ENCODE measurements at places on chromosomes 5 and 9. TPM values are rescaled to one million over a fixed set of nuclear protein-coding genes. Genes with fewer than 3 reads are reported as not detected.

GRCh38 chr5:95526871-95527270 is 27.9 kb downstream of the SKIC3 start:
- no peak for DNase-seq

DNA sequence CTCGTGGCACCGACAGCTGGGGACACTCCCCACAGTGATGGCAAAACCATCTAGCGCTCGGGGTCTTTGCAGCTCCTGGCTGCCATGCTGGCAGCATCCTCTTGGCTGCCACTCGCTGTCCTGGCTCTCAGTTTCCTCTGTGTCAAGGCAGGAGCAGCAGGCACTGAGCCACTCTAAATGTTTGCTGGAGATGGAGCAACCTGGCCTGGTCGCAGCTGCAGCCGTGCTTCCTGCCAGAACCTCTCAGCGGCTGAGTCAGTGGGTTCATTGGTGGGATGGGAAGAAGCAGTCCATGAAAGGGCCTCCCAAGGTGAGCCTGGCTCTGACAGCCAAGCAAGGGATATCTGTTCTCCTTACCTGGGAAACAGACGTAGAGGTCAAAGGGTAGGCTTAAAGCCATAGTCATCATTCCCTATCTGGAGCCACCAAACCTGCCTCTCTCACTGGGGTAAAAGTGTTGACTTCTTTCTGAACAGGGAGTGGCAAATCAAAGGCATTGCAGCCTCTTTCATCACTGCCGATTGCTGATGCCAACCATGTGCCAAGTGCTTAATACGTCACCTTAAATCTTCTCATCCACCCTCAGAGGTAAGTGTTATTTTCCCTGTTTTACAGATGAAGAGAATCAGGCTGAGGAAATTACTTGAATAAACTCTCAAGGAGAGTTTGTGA is 304.8 kb upstream of the ZNF462 start:
- DNase-seq: no peak

DNA sequence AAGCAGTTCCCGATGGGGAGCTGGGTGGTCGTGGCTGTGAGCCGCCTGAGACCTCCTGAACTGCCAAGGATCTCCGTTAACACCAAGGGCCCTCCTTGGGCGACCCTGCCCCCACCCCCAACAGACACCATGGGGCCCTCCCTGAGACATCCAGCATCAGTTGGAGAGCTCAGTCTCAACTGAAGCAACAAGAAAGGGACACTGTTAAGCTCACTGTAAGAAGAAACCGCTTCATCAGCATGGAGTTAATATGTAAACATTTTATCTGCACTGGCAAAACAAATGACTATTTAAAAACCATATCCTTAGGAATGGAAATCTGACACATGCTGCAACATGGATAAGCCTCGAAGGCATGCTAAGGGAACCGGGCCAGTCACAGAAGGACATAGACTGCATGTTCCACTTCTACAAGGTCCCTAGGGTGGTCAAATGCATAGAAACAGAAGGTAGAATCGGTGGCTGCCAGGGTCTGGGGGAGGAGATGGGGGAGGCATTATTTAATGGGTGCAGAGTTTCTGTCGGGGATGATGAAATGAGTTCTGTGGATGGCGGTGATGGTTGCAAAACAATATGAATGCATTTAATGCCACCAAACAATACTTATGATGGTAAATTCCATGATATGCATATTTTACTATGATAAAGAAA is 47.4 kb downstream of the ROR2 start:
- DNase-seq: no peak

- no peak for DNase-seq
Measured at GRCh38 chr5:149731332-149731616, 1.2 kb downstream of the PPARGC1B start.

DNA sequence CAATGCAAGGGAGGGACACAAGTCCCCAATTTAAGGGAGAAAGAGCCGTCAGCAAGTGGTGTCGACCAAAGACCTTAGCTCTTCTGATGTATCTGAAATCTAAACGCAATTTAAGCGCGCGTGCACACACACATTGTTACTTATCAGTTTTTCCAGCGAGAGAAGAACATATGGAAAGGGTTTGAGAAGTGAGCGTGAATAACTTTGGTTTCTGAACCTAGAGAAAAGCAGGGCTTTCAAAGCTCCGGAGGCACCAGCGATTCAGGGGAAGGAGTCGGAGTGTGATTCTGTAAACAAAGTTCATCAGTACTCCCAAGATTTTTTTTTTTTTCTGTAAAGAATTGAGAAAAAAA is 191.8 kb downstream of the MEF2C start:
- DNase-seq: no peak

- no peak for DNase-seq
Measured at GRCh38 chr5:20420991-20421595, 433.1 kb upstream of the CDH18 start.

DNA sequence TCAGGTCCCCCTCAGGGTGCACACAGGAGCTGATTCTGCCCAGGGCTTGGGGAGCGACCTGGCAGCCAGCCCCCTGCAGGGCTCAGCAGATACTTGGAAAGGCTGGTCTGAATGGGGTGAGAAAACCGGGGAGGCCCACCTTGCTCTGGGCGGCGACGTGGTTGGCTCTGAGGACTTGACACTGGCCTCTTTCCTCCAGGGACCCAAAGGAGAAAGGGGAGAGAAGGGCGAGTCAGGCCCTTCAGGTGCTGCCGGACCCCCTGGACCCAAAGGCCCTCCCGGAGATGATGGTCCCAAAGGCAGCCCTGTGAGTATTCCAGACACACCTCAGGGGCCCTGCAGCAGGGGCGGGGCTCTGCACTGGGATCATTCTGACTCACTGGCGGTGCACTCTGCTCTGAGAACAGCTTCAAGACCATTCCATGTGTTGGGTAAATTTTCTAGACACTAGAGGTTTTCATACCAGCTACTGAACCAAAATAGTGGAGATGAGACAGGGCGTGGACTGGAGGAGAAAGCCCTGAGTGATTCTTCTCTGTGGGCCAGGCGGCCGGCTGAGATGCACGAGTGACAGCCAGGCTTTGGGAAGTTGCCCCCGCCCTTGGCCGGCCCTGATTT is 65.9 kb upstream of the FCN2 start:
- DNase-seq: no peak

GRCh38 chr9:108323615-108324014 is 532.2 kb downstream of the ACTL7B start:
- no peak for DNase-seq

DNA sequence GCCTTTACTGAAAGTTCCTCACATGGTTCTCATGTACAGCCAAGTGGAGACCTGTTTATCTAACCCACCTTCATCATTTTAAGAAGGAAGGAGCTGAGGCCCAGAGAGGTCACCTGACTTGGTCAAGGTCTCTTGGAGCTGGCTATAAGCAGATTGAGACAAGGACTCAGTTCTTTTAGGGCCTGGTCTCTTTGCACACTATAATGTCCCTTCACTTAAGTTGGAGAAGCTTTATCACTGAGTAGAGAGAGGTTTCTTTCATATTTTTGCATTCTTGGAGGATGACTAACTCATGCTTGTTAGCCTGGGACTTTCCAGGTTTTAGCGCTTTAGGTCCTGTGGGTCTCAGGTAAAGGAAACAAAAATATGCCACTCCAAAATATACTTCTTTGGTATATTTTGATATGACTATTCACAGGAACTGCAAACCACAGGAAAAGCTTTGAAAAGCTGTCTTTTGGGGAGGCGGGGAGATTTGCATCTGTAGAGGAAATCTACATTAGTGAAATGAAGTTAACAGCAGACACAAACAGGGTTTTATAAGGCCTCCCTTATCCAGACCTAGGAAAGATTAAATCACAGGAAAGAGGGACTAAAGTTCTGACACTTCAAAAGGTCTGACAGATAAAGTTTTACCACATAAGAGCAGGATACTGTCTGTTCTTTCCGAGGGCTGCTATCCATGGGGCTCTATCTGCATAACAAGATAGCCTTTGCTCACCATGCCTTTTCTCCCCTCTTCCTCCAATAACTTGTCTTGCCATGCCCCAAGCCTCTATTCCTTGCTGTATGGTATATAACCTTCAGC is 95.8 kb upstream of the ANKRD55 start:
- peak; percentile 63 for DNase-seq

DNA sequence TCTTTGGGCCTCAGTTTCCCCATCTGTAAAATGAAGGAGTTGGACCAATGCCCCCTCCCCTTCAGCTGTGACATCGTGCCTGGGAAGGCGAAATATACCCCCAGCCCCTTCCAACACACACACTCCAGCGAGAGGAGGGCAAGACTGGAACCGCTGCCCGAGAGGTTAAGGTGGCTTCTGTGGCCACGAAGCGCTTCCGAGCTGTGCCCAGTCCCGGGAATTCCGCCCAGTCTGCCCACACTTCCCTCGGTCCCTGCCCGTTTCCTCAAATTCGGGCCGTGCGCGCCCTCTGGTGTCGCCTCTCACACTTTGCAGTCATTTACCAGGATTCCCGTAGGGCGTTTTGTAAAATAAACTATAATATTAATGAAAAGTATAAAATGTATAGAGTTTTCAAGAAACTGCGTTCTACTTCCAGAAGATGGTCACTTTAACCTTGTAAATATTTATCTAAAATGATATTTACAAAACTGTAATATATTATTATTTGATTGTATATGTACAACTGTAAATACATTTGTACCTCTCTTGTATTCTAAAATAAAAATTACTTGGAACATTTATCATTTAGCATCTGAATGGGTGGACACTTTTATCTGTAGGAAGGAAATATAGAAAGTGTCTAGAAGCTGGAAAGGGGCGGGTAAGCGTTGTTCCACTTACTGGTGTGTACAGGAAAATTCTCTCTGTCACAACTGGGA is 11.0 kb upstream of the EXOSC2 start:
- peak; percentile 50 for DNase-seq

DNA sequence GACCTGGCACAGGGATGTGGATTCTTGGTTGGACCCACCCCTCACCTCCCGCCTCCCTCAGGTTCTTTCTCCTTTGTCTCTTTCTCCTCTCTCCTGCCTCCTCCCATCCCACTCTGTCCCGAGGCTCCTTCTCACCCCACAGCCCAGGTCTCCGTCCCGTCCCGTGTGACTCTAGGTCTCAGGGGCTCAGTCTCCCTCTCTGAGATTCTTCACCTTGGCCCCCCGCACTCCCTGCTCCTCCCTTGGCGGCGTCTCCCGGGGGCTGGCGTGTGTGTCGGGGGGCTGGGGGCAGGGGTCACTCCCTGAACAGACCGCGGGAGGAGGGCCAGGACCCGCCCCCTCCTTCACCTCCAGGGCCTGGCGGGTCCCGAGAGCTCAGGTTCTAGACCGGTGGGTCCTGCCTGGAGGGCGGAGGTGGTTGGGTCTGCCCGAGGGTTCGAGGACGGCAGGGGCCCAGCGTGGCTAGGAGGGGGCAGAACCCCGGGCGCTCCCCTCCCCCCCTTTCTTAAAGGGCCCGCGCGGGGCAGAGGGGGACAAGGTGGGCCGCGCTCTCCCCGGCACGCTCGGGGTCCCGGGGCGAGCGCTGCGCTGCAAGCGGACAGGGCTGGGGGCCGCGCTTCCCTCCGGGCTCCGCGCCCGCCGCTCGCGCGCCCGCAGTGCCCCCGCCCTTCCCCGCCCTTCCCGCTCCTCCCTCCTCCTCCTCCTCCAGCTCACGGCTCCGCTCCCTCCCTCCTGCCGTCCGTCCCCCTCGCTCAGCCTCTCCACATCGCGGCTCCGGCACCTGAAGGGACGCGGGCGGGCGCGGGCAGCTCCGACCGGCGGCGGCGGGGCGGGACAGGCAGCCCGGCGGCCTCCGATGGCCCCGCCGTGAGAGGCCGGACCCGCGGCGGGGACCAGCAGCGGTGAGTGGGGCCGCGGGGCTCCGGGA is at the start of gene PSD2:
Gene PSD2, plus strand, starts transcription at position 735 of the 928 bp plus-strand sequence. CDS start 13,633 bp downstream, outside the sequence.
- DNase-seq: no peak

DNA sequence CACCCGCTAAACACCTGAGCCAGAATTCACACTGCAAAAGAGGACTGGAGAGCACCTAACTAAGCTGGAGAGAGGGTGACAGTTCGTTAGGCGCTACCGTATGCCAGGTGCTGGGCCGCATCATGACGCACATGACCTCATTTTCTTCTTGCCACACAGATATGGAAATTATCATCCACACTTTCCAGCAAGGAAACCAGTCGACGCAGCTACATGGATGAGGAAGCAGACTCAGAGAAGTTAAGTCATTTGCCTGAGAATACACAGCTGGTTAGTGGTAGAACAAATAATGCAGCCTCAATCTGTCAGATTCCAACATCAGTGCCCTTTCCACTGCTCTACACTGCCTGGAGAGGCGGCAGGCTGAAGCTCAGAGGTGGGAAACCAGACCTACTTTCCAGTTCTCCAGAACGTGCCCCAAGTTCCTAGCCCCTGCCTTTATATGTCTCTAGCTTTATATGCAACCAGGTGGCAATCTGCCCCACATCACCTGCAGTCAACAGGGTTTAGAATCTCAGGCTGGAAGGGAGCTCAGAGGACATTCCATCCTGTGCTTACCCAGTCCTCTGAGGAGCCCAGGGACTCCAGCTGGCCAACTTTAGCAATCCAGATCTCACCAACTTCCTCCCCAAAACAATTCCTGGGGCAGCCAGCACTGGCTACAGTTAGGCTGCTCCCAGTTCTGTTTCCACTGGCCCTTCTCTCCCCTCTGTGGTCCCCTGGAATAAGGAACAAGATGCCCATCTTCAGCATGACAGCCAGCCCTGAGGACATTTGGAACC is 8.8 kb downstream of the TNIP1 start:
- no peak for DNase-seq

DNA sequence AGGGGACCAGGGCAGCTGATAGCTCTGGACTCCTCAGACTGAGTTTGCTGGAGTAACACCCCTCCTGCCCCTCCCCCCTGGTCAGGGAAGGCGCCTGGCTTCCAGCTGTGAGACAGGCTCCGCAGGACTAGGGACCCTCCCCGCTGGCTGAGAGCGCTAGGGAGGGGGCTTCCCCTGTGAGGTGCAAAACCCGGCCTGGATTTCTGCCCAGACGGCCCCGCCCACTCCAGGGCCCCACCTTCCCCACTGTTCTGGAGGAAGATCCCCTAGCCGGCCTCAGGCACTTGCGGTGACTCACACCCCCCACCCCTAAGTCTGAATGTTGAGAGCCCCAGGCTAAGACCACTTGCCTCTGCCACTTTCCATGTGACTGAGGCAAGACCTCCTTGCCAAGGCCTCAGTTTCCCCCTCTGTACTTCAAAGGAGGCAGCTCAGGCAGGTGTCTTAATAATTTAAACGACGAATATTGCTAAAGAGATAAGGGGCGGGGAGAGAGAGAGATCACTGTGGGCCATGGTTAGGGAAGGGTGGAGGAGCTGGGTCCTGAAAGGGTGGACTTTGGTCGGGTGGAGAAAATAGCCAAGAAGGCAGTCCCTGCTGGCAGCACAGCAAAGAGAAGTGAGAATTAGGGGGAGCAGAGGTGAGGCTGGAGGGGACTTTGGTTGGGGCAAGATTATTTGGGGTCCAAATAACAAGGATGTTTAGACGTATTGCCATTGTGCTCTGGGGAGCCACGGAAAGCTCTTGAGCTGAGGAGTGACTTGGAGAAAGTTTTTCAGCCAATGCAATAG is 1.0 kb upstream of the DAB2IP start:
- DNase-seq: no peak

OR4F3 gene
- total RNA-seq: not detected

PPP3R2 gene
- total RNA-seq: not detected

NME5 gene
- total RNA-seq: not detected

SLC22A4 gene
- not detected for total RNA-seq

GDA gene
- total RNA-seq: not detected
